ENCODE measurements at places on chromosomes 5 and 9. TPM values are rescaled to one million over a fixed set of nuclear protein-coding genes. Genes with fewer than 3 reads are reported as not detected.

KIF3A gene
- total RNA-seq, result 12.7 TPM

GRCh38 chr5:180241600-180241999, 32.6 kb upstream of the RASGEF1C start:
- no peaks in the 10 kb centered on the region for H3K27me3 ChIP-seq
- no peak overlapping the region for H3K4me3 ChIP-seq
- H3K27ac ChIP-seq, result no peak overlapping the region
- H3K4me1 ChIP-seq, result no peaks in the 10 kb centered on the region
- peaks cover 20% of the 10 kb centered on the region for H3K36me3 ChIP-seq

GRCh38 chr9:122076117-122076516, 17.0 kb downstream of the TTLL11 start:
- H3K27ac ChIP-seq, result no peak overlapping the region
- no peaks in the 10 kb centered on the region for H3K27me3 ChIP-seq
- no peak overlapping the region for H3K4me3 ChIP-seq
- no peak for DNase-seq

DNA sequence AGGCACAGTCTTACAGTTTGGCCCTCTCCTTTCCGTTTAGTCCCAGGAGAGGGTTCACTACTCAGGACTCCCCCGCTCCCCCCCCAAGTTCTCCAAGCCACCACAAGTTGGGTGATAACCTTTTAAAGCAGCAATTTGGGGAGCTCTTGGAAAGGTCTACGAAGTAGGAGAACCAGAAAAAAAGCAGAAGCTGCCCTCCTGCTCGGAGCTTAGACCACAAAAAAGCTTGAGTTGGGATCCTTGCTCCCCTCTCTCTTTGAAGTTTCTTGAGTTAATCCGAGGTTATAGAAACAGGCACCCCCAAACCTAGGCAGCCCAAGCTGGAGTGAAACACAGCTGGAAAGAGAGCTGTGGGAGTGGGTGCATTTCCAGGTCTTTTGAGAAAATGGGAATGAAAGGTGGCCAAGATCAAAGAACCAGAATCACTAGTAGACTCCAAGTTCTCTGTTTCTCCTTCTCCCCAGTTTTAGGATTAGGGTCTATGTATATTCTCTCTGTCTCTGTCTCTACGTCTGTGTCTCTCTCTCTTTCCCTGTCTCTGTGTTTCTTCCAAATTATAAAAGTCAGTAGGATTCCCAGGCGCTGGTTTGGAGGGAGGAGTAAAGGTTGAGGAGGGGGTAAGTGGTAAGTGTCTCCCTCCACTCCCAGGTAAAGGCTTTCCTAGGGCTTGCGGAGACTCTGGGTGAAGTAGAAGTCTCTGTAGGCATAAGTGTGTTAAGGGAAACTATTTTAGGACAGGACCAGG, 2.8 kb downstream of the LHX2 start:
- H3K27me3 ChIP-seq, result peaks cover 84% of the 10 kb centered on the region
- H3K4me3 ChIP-seq, result no peak overlapping the region
- H3K36me3 ChIP-seq, result no peaks in the 10 kb centered on the region

GRCh38 chr5:116754556-116754955, 179.9 kb upstream of the SEMA6A start:
- no peak overlapping the region for H3K27ac ChIP-seq
- no peaks in the 10 kb centered on the region for H3K4me1 ChIP-seq

IFNA13 gene
- not detected for total RNA-seq

C5orf34 gene
- total RNA-seq, result 3.8 TPM

NXNL2 gene
- total RNA-seq, result 7.4 TPM

CEL gene
- total RNA-seq, result under 0.01 TPM

GRCh38 chr5:154829589-154830218, 20.7 kb downstream of the FAXDC2 start:
- H3K36me3 ChIP-seq, result peaks cover 14% of the 10 kb centered on the region
- H3K27ac ChIP-seq, result no peak overlapping the region
- H3K4me3 ChIP-seq, result no peak overlapping the region
- H3K4me1 ChIP-seq, result peaks cover 4% of the 10 kb centered on the region
- H3K27me3 ChIP-seq, result no peaks in the 10 kb centered on the region

ARSI gene
- total RNA-seq, result 6.5 TPM

DNA sequence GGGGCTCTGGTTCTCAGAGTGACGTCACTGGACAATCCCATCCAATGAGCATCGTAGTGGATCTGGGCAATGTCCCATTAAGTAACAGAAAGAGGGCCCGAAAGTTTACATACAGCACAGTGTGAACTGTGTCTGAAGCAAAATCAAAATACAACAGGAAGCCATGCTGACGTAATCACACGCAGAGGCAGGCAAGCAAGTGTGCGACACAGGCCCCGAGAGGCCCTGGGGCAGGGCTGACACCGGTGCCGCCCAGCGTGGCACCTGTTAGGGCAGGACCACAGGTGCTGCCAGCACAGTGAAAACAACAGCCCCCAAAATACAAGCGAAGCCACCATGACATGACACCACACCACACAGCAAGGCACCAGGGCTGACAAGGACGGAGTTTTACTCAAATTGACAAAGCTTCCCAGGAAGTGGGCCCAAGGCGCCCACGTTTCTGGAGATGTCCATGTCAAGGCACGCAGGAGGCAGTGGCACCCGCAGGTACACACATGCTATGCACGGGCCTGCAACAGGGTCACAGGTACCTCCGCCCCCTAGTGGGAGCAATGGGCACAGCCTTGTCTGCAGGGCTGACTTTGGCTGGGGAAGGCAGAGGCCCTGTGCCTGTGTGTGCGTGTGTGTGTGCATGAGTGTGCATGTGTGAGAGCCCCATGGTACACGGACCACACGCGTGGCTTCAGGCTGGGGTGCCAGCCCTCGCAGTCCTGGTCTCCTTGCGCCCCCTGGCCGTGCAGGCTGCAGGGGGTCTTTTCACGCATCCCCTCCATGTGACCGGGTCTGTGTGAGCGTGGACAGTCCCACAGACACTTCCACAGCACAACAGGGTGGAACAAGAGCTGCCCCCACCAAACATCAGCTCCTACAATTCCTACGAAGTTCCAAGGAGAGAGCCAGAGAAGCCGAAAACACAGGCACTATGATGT, 19.6 kb downstream of the QSOX2 start:
- no peak overlapping the region for H3K27ac ChIP-seq
- H3K36me3 ChIP-seq, result peaks cover 10% of the 10 kb centered on the region
- peaks cover 14% of the 10 kb centered on the region for H3K4me1 ChIP-seq
- peak; percentile 94 for DNase-seq

- H3K27me3 ChIP-seq, result no peaks in the 10 kb centered on the region
- H3K4me1 ChIP-seq, result no peaks in the 10 kb centered on the region
- H3K36me3 ChIP-seq, result no peaks in the 10 kb centered on the region
Measured at GRCh38 chr5:125673359-125673950, 749.8 kb upstream of the GRAMD2B start.

- H3K36me3 ChIP-seq, result no peaks in the 10 kb centered on the region
- H3K4me3 ChIP-seq, result no peak overlapping the region
- no peaks in the 10 kb centered on the region for H3K4me1 ChIP-seq
Measured at GRCh38 chr9:76150013-76150412, 244.2 kb downstream of the RFK start.

SLC6A3 gene
- total RNA-seq, result not detected

PDCD1LG2 gene
- total RNA-seq, result 4.7 TPM

DNA sequence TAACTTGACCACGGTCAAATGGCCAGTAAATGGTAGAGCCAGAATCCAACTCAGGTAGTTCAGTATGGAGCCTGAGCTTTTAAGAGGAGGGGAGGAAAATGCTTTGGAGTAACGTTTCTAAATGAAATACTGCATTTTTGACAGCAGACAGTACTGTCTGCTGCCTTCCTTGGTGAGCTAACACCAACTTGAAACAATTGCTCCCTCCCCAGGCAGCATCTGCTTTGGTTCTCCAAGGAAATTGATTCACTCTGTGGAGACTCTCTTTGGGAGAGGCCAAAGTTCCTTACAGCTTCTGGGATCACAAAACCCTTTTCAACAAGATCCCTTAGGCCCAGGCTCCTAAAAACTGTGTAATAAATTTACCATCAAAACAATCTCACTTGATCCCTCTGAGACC, 75.2 kb upstream of the SSBP2 start:
- no peak overlapping the region for H3K4me3 ChIP-seq
- DNase-seq, result peak; percentile 62
- peaks cover 17% of the 10 kb centered on the region for H3K4me1 ChIP-seq
- peak overlapping the region; percentile 43 for H3K27ac ChIP-seq

GRCh38 chr5:160458806-160459800, 37.4 kb downstream of the PTTG1 start:
- no peak overlapping the region for H3K27ac ChIP-seq
- H3K27me3 ChIP-seq, result peaks cover 11% of the 10 kb centered on the region
- DNase-seq, result no peak
- no peaks in the 10 kb centered on the region for H3K36me3 ChIP-seq
- peaks cover 25% of the 10 kb centered on the region for H3K4me1 ChIP-seq

- H3K4me1 ChIP-seq, result no peaks in the 10 kb centered on the region
- no peak overlapping the region for H3K27ac ChIP-seq
- no peak overlapping the region for H3K4me3 ChIP-seq
- H3K27me3 ChIP-seq, result peaks cover 9% of the 10 kb centered on the region
Measured at GRCh38 chr9:35619800-35620158, 1.6 kb upstream of the CD72 start.

DNA sequence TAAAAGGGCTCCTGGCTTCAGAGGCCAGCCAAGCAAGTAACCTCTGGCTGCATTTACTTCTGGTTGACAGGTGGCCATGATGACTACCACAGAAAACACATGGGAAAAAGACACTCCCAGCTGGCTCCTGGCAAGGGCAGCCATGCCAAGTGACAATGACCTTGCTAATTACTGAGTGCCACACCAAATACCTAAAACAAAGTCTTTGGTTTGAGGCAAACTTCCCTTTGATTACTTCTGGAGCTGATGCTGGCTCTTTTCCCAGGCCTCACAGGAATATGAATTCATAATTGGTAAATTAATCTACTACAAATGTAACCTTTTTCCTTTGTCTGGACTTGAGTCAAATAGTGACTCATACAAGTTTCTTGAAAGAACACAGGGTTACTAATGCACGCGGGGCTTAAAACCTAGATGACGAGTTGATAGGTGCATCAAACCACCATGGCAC, 61.0 kb downstream of the LPAR1 start:
- H3K27me3 ChIP-seq, result no peaks in the 10 kb centered on the region
- peaks cover 10% of the 10 kb centered on the region for H3K36me3 ChIP-seq
- peak overlapping the region; percentile 24 for H3K27ac ChIP-seq
- H3K4me1 ChIP-seq, result peaks cover 36% of the 10 kb centered on the region
- H3K4me3 ChIP-seq, result no peak overlapping the region

SLC45A2 gene
- total RNA-seq, result 0.59 TPM

DNA sequence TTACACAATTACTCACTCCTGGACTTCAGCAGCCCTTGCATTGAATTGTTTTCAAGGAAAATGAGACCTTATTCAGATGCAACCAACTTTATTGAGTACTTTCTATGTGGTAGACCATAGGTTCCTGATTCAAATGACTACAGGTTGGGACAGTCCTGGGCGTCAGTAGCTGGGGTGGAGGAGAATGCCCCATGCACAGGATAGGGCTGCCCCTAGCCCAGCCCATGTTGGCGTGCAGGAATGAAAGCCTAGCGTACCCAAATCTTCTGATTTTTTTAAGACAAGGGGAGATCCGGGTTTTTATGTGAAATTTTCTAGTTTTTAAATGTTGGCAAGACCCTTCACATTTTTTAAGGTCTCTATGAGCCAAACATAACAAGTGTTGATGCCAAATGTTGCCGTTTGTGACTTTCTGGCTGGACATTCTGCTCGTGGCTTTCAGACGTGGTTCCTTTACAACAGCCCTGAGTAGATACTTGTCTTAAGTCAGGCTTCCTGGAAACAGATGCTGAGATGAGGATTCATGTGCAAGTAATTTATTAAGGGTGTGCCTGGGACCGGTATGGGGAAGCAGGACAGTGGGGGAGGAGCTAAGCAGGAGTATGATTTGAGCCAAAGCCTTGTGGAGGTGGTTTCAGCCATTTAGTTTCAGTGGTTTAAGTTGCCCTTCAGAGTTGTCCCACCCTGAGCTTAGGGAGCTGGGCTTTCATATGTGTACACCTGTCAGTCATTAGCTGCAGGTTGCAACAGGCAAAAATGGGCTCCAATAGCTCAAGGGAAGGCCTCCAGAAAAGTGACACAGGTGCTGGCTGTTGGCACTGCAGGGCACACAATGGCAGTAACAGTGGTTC, 154.1 kb downstream of the NTRK2 start:
- H3K27me3 ChIP-seq, result no peaks in the 10 kb centered on the region
- no peak overlapping the region for H3K27ac ChIP-seq
- H3K36me3 ChIP-seq, result no peaks in the 10 kb centered on the region
- no peak overlapping the region for H3K4me3 ChIP-seq
- H3K4me1 ChIP-seq, result no peaks in the 10 kb centered on the region
- no peak for DNase-seq

DNA sequence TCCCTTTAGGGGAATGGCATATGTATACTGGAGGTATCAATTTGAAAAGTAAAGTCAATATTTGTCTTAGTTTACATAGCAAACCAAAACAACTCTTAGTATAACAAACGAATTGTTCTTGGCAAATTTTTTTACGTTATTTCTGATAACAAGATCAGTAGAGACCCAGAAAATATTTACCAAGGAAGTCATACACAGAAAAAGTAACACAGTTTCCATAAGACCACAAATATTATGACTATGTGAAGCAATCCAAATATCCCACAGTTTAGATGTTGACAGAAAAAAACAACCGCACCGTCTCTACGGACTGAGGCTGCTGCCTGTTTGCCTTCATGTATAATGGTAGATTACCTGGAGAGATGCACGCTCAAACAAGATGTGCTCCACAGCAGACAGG, 46.5 kb upstream of the DAPK1 start:
- H3K4me1 ChIP-seq, result no peaks in the 10 kb centered on the region
- peaks cover 5% of the 10 kb centered on the region for H3K27me3 ChIP-seq
- H3K27ac ChIP-seq, result no peak overlapping the region

CFAP157 gene
- not detected for total RNA-seq
